H1 (cell line): ENCODE measurements at places on chromosomes 2 and 18. TPM values are rescaled to one million over a fixed set of nuclear protein-coding genes. Genes with fewer than 3 reads are reported as not detected.

DNA sequence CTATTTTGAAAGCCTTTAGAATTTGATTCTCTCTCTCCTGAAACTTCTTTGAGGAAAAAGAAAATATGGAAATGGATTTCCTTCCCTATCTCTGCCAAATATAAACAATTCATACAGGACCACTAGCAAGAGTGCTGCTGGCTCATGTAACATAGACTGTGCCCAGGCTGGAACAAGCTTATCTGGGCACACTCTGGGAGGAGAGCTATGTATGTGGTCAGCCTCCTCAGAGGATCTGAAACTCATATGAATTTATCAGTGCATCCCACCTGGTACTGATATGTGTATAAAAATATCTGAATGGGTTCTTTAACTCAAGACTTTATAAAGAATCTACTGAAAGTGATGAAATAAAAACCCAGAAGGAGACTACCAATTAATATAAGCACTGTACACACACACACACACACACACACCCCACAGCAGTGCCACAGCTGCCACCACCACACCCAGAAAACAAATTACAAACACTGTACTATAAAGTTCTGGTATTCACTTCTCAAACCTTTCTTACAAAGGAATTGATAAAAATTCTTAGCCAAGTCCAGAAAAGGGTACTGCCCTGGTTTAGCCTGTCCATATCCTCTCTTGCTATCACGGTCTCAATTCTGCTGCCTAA lies 115.6 kb downstream of the IRS1 start:
- no peak for DNase-seq
- H3K4me3 ChIP-seq: no peak overlapping the region

- no peaks in the 10 kb centered on the region for H3K4me1 ChIP-seq
- no peak overlapping the region for H3K4me3 ChIP-seq
- H3K36me3 ChIP-seq: no peaks in the 10 kb centered on the region
- H3K27me3 ChIP-seq: no peaks in the 10 kb centered on the region
- H3K27ac ChIP-seq: no peak overlapping the region
Observed at GRCh38 chr2:236909802-236910201, 175.9 kb upstream of the COPS8 start.

DNA sequence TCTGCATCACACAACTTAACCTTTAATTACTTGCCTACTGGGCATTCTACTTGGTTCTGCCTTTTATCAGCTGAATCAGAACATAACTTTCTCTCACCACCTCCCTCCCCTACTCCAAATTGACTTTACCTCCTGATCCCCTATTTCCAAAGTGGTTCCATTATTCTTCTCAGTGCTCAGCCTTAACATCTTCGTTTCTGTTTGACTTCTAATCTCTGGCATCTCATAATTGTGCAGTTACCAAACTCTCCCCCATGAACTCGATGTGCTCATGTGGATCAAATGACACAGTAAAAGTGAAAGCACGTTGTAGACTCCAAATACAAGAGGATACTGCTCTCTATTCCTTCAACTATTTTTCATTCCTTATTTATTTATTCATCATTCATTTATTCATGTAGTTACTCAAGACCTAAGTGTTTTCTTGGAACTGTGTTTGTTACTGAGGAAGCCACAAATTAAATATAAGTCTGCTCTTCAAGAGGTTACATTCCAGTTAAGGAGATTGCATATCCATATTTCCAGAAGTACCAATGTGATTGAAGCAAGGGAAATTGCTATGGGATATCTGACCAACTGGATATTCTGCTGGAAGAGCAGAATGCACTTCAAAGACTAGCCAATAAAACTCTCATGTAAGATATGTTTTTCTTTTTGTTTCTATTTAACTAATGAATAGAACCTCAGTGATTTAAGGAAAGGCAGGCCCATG lies 158.8 kb downstream of the TMEFF2 start:
- no peak for DNase-seq
- H3K27ac ChIP-seq: no peak overlapping the region
- no peaks in the 10 kb centered on the region for H3K4me1 ChIP-seq

DNA sequence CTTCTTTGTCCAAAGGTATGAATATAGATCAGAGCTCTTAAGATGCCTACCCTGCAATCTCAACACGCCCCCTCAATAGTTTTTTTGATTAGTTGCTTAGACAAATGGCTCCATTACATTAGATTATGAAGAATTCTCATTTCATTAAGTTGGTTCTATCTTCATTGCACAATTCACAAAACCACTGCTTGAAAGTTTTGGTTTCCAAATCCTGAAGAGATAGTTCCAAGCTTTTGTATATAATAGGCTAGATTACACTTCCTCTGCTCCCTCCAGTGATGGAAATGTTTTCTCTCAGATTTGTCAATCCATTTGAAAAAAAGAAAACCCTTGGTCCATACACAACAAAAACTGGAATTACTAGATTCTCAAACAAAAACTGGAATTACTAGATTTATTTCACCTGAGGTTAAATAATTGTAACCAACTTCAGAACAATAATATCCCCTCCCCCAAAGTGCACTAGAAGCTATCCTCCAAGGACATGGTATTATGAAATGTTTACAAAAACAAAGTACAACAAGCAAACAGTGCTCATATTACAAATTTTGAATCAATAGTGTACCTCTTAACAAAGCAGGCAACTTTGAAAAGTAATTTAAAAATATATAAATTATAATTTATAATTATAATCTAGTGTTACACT lies 6.8 kb upstream of the TLK1 start:
- H3K36me3 ChIP-seq: no peaks in the 10 kb centered on the region
- H3K4me1 ChIP-seq: no peaks in the 10 kb centered on the region
- no peak overlapping the region for H3K4me3 ChIP-seq

DNA sequence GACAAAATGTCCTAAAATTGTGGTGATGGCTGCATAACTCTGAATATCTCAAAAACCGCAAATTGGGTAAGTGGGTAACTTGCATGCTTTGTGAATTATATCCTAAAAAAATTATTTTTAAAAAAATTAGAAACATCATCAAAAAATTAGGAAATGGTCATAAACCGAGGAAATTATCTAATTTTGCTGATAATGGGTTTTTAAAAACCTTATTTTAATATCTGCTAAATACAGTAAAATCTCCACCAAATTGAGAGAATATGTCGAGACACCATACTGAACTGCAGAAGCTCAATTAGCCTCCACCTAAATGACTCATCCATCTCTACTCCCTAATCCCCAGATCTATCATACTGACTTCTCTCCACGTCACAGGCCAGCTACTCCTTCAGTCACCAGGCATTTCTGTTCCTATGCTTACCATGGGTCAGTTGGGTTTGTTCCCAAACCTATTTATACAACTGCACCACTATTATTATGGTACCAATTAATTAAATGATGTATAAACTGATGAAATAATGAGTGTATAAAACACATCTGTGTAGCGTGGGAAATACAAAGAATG lies 36.1 kb downstream of the SPIRE1 start:
- H3K27ac ChIP-seq: no peak overlapping the region
- H3K36me3 ChIP-seq: no peaks in the 10 kb centered on the region
- H3K27me3 ChIP-seq: no peaks in the 10 kb centered on the region
- H3K4me3 ChIP-seq: no peak overlapping the region
- DNase-seq: no peak
- no peaks in the 10 kb centered on the region for H3K4me1 ChIP-seq

DNA sequence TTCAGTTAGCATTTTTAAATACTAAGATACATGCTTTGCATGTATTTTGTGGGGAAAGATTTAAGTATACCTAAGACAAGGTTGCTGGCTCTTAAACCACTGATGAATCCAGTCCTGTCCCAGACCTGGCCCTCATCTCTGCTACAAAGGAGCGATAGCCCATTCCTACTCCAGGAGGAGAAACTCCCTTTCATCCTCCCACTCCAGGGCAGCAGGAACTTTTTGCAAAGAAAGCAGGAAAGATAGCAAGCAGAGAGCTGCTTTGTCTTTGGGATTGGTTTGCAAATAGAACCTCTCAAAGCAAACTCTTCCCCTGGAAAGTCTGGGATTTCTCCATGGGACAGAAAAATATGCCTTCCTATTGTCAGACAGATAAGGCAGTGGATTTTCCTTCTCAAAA lies 43.6 kb upstream of the COPS8 start:
- peaks cover 14% of the 10 kb centered on the region for H3K4me1 ChIP-seq
- no peak for DNase-seq
- H3K27ac ChIP-seq: no peak overlapping the region
- H3K36me3 ChIP-seq: no peaks in the 10 kb centered on the region

The ALPP gene
- 0.15 TPM in 1 of 2 replicates, not detected in the other for total RNA-seq

The DUSP28 gene
- total RNA-seq: 1.3 and 2.1 TPM in 2 replicates
